ENCODE measurements at places on chromosomes 4 and X.

GRCh38 chrX:10636337-10636736, 16.0 kb upstream of the MID1 start:
- no peak for DNase-seq

- DNase-seq: no peak
Measured at GRCh38 chr4:156116991-156117390, 163.3 kb upstream of the CTSO start.

DNA sequence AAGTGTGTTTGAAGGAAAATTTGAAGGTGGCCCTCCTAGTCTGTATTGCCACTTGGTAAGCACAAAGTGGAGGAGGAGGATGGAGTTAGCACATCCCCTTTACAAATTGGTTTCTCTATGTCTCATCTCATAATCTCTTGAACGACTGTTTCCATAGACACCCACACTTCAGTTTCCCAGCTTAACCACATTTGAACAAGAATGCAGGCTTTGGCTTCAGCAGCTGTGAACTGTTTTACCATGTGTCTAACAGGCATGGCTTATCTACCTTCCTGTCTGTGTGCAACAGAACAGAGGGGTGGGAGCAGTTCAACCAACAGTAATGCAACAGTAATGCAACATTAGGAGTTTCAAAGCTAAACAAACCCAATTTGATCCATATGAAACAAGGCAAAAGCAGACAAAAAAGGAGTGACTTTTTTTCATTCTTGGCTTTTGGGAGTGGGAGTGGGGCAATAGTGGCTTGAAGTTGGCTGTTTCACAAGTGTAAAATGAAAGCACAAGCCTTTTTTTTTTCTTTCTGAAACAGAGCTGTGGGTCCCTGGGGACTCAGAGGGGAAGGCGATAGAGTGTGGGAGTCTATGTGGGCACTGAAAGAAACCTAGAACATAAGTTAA, 108.0 kb downstream of the ITM2A start:
- DNase-seq: peak; percentile 13

DNA sequence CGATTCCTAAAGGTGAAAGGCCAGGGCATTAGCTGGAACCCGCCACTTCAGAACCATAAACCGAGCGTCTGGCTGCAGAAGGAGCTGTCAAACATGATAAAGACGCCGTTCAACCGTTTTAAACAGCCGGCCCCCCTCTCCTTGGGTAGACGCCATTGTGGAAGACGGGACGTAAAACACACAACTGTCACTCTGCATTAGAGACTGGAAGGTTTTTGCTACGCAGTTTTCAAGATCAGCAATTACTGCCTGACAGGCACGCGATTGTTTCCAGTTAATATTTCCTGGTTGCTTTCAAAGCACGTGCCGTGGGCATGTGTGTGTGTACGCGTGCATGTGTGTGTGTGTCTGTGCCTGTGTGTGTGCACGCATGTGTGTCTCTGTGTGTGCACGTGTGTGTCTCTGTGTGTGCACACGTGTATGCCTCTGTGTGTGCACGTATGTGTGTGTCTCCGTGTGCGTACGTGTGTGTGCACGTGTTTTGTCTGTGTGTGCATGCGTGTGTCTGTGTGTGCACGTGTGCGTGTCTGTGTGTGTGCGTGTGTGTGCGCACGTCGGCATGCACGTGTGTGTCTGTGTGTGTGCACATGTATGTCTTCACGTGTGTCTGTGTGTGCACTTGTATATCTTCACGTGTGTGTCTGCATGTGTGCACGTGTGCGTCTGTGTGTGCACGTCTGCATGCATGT, 48.8 kb downstream of the SHOX start:
- DNase-seq: no peak

- DNase-seq: no peak
Measured at GRCh38 chr4:127781300-127782024, 660 bp upstream of the HSPA4L start.

DNA sequence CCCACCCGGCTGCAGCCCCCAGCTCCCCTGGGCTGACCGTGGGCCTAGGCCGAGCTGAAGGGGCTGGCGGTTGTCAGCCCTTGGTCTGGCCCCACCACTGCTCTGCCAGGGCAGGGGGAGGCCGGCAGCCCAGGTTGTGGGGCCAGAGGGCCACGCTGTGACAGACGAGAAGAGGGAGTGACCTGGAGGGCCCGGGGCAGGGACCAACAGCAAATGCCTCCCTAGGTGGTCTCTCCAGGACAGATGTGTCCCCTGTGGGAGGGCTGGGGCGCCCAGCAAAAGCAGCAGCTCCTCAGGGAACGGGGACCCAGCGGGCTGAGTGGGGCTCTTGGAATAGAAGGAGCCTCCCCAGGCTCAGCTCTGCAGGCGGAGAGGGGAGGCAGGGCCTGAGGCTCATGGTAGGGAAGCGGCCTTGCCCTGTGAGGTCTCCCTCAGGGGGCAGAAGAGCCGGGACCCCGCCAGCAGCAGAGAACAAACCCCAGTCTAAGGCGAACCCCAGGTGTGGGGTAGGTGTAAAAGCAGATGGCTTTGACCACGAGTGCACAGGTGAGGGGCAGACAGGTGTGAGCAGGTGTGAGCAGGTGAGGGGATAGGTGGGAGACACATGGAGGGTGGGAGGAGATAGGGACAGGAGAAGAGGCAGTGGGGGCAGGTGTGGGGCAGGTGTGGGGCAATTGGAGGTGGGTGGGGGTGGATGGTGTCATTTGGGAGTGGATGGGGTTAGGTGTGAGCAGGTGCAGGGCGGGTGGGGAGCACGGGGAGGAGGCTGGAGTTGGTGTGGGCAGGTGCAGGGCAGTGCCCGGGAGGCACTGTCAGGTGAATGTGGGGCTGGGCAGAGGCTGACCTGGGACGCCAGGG, 34.1 kb upstream of the SPON2 start:
- no peak for DNase-seq

GRCh38 chr4:187416216-187416615, 579.4 kb upstream of the ZFP42 start:
- no peak for DNase-seq

GRCh38 chrX:9905288-9905687, 61.9 kb upstream of the CLDN34 start:
- DNase-seq: no peak

- peak; percentile 25 for DNase-seq
Measured at GRCh38 chrX:38166478-38167083, 54.1 kb downstream of the SRPX start.

DNA sequence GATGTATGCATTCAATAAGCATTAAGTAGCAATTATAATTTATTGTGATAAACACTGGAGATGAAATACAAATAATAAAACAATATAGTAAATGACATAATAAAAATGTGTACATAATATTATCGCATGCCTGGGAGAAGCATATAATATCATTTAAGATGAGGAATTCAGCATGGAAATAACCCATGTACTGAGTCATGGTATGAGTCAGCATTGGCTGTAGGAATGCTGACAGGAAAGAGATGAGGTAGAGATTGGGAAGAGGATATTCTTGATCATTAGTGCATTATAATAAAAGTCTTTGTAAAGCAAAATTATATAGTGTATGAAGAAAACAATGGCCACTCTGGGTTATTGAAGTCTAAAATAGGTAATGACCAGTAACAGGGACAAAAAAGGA, 82.8 kb downstream of the MAGEB10 start:
- DNase-seq: no peak

- DNase-seq: peak; percentile 64
Measured at GRCh38 chr4:112327965-112328733, 31.0 kb downstream of the ALPK1 start.

DNA sequence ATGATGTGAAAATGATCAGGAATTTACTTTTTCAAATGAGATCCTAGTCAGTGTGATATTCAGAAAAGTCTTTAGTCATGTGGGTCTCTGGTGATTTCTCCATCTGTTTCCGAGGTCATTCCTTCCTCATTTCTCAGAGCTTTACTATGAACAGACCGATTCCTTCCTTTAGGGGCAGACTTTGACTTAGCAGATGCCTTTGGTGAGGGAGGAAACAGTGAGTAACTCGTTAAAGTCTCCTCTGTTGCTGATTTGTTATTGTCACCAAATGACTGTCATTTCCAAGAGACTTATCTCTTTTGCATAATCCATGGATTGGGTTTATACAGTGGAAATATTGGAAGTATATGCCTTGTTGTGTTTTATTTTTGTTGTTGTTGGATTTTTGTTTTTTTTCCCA, 76.2 kb upstream of the CD99 start:
- DNase-seq: no peak

GRCh38 chr4:180372691-180373090, 1870.5 kb upstream of the TENM3 start:
- DNase-seq: no peak

DNA sequence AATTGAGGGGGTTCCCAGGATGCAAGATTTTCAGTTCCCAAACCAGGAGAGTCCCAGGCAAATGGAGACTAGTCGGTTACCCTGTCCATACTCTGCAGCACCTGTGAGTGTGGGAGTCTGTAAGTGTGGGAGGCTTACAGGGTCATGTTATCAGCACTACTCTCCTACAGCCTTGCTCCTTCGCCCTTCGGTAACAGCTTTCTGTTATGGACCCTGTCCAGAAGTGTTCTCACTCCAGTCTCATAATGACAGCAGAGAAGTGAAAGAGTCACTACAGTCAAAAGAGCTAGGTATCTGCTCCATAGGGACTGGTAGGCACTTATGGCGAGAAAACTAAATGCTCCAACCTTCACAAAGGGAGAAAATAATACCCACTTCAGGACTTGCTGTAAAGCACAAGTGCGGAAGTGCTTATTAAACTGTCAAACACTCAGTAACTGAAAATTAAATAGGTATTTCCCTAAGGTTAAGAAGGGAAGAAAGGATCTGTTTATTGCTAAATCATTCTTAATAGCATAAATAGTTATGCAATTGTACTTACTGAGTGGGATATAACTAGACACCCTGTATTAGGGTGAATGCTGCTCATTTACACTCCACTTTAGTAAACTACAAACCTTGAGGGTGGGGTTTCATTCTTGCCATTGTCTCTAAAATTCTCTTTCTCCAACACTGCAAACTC, 2.7 kb upstream of the ADH7 start:
- DNase-seq: no peak

DNA sequence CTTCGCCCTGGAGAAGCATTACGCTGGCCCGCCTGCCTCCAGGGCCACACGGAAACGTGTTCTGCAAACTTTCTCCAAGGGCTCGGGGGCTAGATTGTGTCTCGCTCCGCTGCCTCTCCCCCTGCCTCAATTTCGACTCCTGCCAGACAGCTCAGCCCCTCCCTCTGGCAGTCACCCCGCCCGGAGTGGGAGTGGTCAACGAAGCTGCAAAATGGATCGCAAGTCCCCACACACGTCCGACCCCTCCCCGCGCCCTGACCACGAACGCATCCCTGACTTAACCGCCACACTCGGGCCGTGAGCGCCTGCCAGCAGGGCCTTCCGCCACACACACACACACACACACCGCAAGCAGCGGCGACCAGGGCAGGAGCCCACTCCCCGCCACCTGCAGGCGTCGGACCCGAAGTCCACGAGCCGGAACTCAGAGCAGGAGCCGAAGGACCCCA, 47.0 kb upstream of the NKAP start:
- DNase-seq: no peak

DNA sequence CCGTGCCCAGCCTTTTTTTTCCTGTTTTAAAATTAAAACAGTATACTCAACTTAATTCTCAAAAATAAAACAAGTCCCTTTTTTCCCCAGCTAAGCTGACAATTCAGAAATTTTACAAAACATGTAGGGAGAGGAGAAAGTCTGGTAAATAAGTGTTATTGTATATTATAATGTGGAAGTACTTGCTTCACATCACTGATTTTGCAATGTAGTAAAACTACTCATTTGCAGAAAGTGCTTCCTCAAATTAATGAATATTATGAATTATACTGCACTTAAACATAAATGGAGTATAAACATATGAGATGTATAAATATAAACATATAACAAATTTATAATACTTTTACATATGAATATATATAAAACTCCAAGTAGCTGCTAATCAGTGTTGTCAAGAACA, 11.6 kb upstream of the H2AZ1 start:
- peak; percentile 57 for DNase-seq

GRCh38 chr4:158667651-158668198, 4.0 kb downstream of the C4orf46 start:
- DNase-seq: peak; percentile 67

DNA sequence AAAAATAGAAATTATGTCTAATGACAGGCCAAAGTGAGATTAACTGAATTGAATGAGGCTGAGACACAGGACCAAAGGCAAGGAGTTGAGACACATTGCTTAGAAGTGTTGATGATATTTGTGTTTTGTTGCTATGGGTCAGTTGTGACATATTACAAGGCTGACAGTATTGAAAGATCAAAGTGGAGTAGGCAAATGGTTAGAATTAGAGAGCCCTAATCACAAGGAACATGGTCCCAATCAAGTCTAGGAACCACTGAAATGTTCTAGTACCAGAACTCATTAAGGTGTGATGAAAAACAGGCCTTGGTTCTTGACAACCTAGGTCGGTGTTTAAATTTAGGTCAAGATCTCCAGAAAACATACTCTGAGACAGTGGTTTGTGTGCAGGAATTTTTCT, 896.3 kb upstream of the HS3ST1 start:
- DNase-seq: no peak

GRCh38 chr4:87543835-87544461, 14.8 kb upstream of the SPARCL1 start:
- peak; percentile 46 for DNase-seq

GRCh38 chr4:4344915-4345527, 41.9 kb upstream of the NSG1 start:
- DNase-seq: no peak

DNA sequence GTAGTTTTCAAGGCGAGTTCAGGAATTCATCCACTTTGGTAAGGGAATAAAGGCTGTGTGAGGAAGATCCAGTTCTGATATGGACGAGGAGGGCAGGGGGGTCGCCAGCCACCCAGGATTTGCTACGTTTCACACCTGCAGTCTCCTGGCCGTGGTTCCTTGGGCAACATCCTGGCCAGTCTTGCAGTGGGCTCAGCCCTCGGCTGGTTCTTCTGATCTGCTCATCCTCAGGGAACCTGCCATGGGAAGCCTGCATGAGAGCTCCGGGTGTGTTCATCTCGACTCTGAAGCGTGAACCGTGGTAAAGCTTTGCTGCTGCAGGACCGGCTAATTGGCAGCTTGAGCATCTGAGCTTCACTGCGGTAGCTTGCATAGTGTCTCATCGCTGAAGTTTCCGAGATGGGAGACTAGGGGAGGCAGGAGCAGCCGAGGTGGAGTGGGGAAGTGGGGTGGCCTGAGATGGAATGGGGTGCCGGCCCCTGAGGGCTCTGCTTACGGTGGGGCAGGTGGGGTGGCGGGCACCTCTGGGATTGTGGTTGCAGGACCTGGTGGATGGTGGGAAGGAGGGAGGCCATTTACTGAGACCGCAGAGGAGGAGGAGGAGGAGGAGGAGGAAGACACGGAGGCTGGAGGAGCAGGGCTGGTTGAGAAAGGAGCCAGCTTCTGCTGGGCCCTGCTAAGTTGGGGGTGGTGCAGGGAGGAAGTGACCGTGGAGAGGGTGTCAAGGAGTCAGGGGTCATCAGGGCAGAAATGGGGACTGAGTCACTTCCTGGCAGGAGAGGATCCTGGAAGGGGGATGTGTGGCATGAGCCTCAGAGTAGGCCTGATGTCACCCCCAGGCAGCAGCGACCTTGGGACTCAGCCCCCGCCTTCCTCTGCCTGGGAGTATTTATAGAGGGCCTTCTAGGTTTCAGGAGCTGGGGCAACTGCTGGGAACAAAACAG, 213.1 kb upstream of the PSAPL1 start:
- DNase-seq: peak; percentile 16

- no peak for DNase-seq
Measured at GRCh38 chr4:94559351-94559806, 107.6 kb downstream of the PDLIM5 start.

- DNase-seq: no peak
Measured at GRCh38 chr4:112061207-112061817, 83.9 kb upstream of the FAM241A start.

- no peak for DNase-seq
Measured at GRCh38 chr4:138438608-138439007, 196.5 kb upstream of the SLC7A11 start.

- no peak for DNase-seq
Measured at GRCh38 chr4:21652508-21653231, 295.9 kb downstream of the KCNIP4 start.

Measured in AML-193 (cell line).